Cortex of kidney (tissue), 1 donor: ENCODE measurements at places on chromosomes 3 and 15.

DNA sequence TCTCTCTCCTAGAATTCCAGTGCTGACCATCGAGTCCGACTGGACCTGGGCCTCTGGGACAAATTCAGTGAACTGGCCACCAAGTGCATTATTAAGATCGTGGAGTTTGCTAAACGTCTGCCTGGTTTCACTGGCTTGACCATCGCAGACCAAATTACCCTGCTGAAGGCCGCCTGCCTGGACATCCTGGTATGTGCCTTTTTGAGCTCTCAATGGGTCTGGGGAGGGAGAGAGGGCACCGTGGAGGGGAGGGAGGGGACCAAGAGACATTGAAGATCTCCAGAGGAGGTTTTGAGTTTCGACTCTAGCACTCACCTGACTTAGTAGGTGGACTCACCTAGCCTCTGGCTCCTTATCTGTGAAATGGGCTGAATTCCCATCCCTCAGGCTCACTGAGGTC is 84.2 kb downstream of the TOP2B start:
- no peak for DNase-seq

DNA sequence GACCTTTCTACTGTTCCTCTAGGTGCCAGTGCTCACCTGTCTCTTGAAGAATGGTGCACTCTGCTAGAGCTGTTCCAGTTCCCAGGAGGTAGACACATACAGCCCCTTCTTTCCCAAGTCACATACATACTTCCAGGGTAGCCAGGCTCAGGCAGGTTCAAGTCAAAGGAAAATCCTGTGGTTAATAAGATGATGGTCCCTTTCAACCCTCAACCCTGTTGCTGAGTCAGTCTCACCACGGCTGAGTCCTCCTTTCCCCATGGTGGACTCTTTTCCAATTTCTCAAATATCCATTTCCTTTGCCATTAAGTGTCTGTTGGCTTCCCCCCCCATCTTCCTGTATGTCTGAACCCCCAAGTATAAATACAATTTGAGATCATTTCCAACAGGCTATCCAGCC is 56.1 kb upstream of the ACAN start:
- DNase-seq = no peak

DNA sequence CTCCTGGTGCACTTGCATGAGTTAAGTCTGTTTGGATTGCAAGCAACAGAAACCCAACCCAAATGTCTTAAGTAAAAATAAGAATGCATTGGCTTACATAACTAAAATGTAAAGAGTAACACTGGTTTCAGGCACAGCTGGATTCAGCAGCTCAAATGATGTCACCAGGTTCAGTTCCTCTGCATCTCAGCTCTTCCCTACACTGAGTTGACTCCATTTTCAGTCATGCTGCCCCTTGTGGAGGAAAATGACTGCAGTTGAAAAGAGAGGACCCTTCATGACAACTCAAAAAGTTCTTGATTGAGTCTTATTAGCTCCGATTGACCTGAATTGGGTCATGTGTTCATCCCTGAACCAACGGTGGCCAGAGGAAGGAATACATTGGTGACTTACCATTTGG is 138.5 kb upstream of the ABI3BP start:
- DNase-seq = no peak

GRCh38 chr3:158727206-158728060 is 4.8 kb downstream of the RARRES1 start:
- no peak for DNase-seq

DNA sequence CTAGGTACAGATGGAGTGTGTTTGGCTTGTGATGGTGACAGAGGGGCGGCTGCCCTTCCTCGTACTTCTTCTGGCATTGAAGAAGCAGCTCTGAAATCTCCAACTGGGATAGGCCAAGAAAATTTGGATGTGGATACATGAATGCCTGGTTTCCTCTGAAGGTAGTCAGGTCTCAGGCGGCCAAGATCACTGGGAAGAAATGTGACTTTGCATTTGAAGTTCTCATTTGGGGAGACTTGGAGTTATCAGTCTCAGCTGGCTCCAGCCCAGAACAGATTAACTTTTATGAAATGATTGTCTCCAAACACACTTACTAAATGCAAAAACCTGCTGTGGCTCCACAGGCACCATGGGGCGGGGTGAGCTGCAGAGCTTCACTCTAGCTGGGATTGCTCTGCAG is 215.9 kb downstream of the THSD4 start:
- no peak for DNase-seq
